ENCODE measurements at places on chromosomes 11 and 22.

DNA sequence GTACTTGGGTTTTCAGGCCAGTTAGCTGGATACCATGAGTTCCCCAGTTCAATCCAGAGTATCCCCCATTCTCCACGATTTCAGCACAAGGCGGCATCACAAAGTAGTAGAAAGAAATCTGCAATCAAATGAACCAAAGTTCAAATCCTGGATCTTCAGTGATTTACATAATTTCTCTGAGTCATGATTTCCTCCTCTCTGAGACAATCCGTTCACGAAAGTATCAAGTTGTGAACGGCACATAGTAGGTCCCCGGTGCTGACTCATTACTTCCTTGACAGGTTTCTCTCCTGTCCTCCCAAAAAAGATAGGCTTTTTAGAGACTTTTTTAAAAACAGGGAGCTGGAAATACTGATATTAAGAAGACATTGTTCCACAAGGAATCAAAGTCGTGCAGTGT is 69.1 kb upstream of the AKIP1 start:
- H3K4me3 ChIP-seq = no peak overlapping the region
- no peaks in the 10 kb centered on the region for H3K4me1 ChIP-seq
- no peak for DNase-seq
- H3K27me3 ChIP-seq = no peaks in the 10 kb centered on the region
- no peaks in the 10 kb centered on the region for H3K36me3 ChIP-seq

DNA sequence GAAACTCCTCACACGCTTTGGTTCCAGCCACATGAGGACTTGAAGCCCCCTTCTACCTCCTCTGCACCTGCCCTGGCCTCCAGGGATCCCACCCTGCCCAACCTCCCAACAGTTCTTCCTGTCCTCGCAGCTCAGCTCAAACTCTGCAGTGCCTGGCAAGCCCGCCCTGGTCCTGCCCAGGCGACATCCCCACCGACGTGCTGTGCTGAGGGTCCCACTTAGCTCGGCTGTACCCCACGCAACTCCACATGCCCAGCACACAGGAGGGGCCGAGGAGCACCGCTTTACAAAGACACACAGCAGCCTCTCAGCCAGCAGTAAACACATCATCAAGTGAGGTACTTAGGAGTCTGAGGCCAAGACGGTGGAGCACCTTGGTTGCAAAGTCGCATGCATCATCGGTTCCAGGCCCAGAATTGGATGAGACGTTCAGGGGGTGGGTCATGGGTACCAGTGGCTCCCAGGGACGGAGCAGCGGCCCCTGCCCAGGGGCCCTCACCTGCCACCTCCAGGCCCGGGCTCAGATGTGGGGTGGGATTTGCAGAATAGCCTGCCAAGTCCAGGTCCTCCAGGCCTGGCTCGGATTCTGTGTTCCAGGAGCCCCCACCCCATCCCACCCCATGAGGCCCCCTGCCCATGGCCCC is 72.6 kb downstream of the CELSR1 start:
- H3K27me3 ChIP-seq = no peaks in the 10 kb centered on the region
- no peak for DNase-seq
- H3K27ac ChIP-seq = no peak overlapping the region
- H3K4me1 ChIP-seq = no peaks in the 10 kb centered on the region
- no peak overlapping the region for H3K4me3 ChIP-seq

- H3K4me1 ChIP-seq = no peaks in the 10 kb centered on the region
- no peak overlapping the region for H3K27ac ChIP-seq
- H3K4me3 ChIP-seq = no peak overlapping the region
- no peak for DNase-seq
- H3K27me3 ChIP-seq = no peaks in the 10 kb centered on the region
These were observed 12.2 kb upstream of the MMP12 start for GRCh38 chr11:102886999-102887398.

DNA sequence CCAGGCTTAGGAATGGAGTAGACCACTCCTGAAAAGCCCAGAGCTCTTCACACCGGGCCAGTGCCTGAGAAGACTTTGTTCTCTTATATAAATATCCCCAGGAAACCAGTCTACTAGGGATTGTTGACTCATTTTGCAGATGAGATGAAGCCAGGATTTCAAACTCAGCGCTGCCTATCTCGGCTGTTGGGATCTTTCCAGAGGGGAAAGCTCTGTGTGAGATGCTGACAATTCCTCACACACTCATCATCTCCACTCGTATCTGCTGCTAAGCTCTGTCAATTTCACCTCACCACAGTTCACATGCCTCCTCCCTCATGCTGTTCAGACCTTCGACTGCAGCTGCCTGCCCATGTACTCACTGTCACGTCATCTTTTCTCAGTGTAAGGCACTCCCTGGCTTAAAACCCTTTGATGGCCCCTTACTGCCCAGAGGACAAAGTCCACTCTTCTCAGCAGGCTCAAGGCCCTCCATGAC is 12.5 kb downstream of the USH1C start:
- no peaks in the 10 kb centered on the region for H3K4me1 ChIP-seq
- no peaks in the 10 kb centered on the region for H3K36me3 ChIP-seq
- DNase-seq = no peak
- H3K27me3 ChIP-seq = no peaks in the 10 kb centered on the region
- H3K4me3 ChIP-seq = no peak overlapping the region
- no peak overlapping the region for H3K27ac ChIP-seq

DNA sequence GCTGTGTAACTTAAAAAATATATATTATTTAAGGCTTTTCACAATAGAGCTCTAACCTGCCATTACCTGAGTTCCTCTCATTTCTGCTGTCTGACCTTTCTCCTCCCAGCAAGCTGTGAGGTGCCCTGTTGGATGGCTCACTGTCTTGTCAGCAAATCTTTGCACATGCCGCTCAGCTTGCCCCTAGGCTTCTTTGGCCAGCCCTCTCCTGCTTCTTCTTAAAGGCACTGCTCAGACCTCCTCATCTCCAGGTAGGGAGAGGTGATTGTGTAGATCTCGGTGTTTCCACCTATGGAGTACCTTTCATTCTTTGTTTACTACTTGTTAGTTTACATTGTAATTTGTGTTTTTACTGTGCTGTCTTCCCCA is 96.5 kb downstream of the EXT2 start:
- H3K27ac ChIP-seq = no peak overlapping the region
- H3K4me1 ChIP-seq = no peaks in the 10 kb centered on the region
- H3K4me3 ChIP-seq = no peak overlapping the region
- DNase-seq = no peak
- H3K36me3 ChIP-seq = peaks cover 19% of the 10 kb centered on the region

GRCh38 chr11:13883042-13883441 is 79.5 kb upstream of the SPON1 start:
- no peak for DNase-seq
- H3K27me3 ChIP-seq = no peaks in the 10 kb centered on the region
- no peaks in the 10 kb centered on the region for H3K4me1 ChIP-seq
- no peak overlapping the region for H3K4me3 ChIP-seq

DNA sequence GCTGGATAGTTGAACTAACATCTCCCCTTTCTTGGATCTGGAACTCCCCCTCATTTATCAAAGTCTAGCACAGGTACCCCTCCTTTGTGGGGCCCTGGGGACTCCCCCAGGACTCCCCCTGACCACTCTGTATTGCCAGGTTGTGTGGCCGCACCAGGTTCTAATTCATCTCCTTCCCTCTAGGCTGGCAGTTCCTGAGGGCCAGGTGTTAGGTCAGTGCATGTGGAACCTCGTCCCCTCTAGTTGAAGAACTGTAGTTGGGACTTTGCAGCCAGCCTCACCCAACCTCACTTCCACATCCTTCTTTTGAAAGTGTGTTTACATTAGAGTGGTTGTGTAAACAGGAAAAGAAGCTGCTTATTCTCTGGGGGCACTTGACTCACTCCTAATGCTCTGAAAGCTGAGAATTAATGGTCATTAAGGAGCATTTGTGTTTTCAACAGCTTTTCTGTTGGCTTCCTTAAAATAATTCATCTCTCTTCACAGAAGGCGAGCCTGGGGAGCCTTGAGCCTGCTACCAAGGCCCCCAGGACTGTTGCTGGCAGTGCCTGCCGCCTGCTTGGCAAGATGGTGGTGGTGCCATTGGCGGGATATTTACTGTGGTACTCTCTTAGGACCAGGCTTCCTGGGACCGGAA is 11.8 kb downstream of the UPB1 start:
- no peak overlapping the region for H3K27ac ChIP-seq
- no peak for DNase-seq
- H3K36me3 ChIP-seq = no peaks in the 10 kb centered on the region
- no peaks in the 10 kb centered on the region for H3K4me1 ChIP-seq
- H3K27me3 ChIP-seq = no peaks in the 10 kb centered on the region
- no peak overlapping the region for H3K4me3 ChIP-seq

- H3K4me3 ChIP-seq = no peak overlapping the region
- H3K4me1 ChIP-seq = no peaks in the 10 kb centered on the region
- no peaks in the 10 kb centered on the region for H3K27me3 ChIP-seq
- DNase-seq = no peak
- H3K36me3 ChIP-seq = no peaks in the 10 kb centered on the region
These were observed 30.9 kb downstream of the ZFTA start for GRCh38 chr11:63737718-63738117.

- no peak overlapping the region for H3K27ac ChIP-seq
- DNase-seq = no peak
- H3K4me1 ChIP-seq = no peaks in the 10 kb centered on the region
These were observed 54.4 kb downstream of the IGLL5 start for GRCh38 chr22:22941831-22942510.

GRCh38 chr11:84437071-84437980 is 1151.2 kb upstream of the CCDC90B start:
- H3K4me1 ChIP-seq = no peaks in the 10 kb centered on the region
- no peaks in the 10 kb centered on the region for H3K27me3 ChIP-seq
- H3K4me3 ChIP-seq = no peak overlapping the region
- no peak for DNase-seq

GRCh38 chr11:126968915-126969314 is 31.7 kb downstream of the KIRREL3 start:
- no peaks in the 10 kb centered on the region for H3K27me3 ChIP-seq
- H3K4me3 ChIP-seq = no peak overlapping the region

DNA sequence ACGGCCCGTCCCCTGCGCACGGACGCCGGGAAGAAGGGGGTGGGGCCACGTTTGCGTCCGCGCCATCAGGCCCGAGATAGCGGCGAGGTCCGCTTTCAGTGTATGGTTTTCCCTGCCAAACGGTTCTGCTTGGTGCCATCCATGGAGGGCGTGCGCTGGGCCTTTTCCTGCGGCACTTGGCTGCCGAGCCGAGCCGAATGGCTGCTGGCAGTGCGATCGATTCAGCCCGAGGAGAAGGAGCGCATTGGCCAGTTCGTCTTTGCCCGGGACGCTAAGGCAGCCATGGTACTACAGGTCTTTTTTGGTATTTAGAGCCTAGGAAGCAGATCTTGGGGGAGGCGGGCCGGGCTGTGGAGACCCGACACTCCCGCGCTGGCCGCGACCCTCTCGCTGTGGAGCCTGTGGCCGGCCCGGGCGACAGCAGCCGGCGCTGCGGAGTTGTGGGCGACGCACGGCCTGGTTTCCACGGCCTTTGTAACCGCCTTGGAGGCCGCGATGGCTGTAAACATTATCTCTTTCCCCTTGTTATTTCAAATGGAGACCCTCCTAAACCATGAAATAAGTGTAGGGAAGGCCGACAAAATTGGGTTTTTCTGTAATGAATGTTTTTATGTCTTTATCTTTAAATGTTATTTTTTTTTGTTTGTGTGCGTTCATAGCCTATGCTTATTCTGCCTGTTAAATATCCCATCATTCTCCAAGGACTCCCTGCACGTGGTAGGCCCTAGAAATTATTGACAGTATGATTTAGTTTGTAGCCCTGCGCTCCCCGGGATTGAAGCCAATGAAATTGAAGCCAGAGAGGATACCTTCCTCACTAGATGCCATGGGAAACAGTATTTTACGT is at the start of gene AASDHPPT:
AASDHPPT (plus strand) TSS at position 54 of the 847 bp plus-strand sequence; CDS start at position 103, 49 bp downstream.
- peaks cover 21% of the 10 kb centered on the region for H3K36me3 ChIP-seq
- no peak for DNase-seq
- no peaks in the 10 kb centered on the region for H3K27me3 ChIP-seq
- peak within 1 kb of the TSS; percentile 98 for H3K4me3 ChIP-seq

DNA sequence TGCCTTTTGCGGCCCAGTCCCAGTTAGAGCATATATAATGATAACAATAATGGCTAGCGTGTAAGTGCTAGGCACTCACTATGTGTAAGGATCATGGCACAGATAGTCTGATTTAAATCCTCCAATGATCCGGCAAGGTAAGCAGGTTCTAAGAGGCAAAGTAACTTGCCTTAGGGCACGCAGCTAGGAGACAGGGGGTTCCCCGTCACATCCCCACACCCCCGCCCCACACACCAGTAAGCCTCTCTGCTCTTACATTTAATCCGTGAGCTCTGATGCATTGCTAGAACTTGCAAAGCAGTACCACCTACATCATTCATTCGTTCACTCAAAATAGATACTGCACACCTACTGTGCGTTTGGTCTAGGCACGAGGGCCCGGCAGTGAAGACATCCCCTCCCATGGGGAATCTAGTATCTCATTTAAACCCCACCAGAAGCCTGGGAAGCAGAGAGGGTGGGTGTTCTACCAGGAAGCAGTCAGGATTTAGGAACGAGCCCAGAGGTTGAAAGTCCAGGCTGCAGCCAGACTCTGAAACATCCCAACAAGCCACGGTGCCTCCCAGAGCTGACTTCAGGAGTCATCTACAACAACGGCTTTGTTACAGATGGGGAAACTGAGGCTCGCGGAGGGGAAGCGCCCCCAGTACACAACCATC is 20.6 kb downstream of the TMPRSS6 start:
- H3K4me3 ChIP-seq = no peak overlapping the region
- DNase-seq = no peak
- H3K4me1 ChIP-seq = no peaks in the 10 kb centered on the region
- no peak overlapping the region for H3K27ac ChIP-seq

DNA sequence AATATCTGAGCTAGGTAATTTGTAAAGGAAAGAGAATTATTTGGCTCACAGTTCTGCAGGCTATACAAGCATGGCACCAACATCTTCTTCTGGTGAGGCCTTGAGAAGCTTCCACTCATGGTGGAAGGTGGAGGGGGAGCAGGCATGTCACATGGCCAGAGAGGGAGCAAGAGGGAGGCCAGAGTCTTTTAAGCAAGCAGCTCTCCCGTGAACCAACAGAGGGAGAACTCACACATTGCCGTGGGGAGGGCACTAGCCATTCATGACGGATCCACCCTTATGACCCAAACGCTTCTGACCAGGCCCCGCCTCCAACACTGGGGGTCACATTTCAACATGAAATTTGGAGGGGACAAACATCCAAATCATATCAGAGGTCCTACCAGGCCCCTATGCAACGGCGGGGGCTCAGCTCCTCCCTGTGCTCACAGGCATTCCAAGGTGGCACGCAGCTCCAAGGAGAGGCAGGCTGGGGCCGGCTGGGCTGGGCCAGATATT is 4.6 kb downstream of the C11orf96 start:
- H3K36me3 ChIP-seq = peaks cover 23% of the 10 kb centered on the region
- H3K4me1 ChIP-seq = peaks cover 16% of the 10 kb centered on the region
- no peak overlapping the region for H3K4me3 ChIP-seq

DNA sequence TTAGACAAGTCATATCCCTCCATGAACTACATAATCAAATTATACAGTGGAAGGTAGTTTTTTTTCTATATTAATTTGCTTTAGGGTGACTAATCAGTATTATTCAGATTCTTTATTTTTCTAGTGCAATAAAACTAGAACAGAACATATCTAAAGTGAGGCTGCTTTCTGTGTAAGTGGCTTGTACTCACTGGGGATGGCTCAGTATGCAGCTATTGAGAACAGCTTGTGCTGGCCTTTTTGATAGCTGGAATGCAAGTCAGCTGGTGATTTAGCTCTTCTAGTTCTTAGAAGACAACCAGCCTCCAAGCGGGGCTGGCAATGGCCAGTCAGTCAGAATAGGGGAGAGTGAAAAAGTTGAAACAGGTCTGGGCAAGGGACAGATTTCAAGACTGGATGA is 119.4 kb downstream of the BLID start:
- no peaks in the 10 kb centered on the region for H3K36me3 ChIP-seq
- no peak for DNase-seq
- H3K27me3 ChIP-seq = no peaks in the 10 kb centered on the region
- no peaks in the 10 kb centered on the region for H3K4me1 ChIP-seq

GRCh38 chr11:17004486-17005148 is 9.6 kb downstream of the PLEKHA7 start:
- no peak for DNase-seq
- no peaks in the 10 kb centered on the region for H3K4me1 ChIP-seq
- H3K4me3 ChIP-seq = no peak overlapping the region
- no peak overlapping the region for H3K27ac ChIP-seq
- no peaks in the 10 kb centered on the region for H3K27me3 ChIP-seq
